ENCODE measurements at places on chromosomes 3 and 15. TPM values are rescaled to one million over a fixed set of nuclear protein-coding genes. Genes with fewer than 3 reads are reported as not detected.

Gene PCNP
- 124 TPM for total RNA-seq

Gene SAMD7
- total RNA-seq = not detected

Gene TIMP4
- total RNA-seq = 48.9 TPM

Gene STAC
- total RNA-seq = 3.3 TPM

Gene CHRM5
- total RNA-seq = 0.30 TPM

Gene CLDN18
- total RNA-seq = not detected

- no peak for DNase-seq
These were observed 220.0 kb downstream of the SV2B start for GRCh38 chr15:91320101-91320500.

DNA sequence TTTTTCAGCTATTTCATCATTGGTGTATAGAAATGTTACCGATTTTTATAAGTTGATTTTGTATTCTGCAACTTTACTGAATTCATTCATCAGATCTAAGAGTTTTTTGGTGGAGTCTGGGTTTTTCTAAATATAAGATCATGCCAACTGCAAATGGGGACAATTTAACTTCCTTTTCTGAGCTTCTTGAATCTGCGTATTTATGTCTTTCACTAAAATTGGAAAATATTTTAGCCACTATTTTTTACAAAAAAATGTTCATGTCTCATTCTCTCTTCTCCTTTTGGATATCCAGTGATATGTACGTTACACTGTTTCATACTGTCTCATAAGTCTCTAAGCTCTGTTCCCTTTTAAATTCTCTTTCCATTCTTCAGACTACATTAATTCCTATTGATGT, 123.8 kb downstream of the ISL2 start:
- no peak for DNase-seq

DNA sequence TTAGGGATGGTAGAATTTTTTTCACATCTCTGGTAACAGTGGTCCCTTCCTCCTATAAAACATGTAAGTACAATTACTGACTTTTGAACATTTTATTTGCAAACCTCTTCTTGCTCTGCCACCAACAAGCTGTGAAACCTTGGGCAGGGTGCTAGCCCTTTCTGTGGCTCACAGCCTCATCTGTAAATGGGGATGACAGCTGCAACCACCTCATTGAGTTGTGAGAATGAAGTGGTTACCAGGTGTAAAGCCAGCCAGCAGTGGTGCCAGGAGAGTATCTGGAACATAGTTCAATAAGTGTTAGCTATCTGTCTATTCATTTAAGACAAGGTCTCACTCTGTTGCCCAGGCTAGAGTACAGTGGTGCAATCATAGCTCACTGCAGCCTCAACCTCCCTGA, 278.1 kb downstream of the ERC2 start:
- no peak for DNase-seq

DNA sequence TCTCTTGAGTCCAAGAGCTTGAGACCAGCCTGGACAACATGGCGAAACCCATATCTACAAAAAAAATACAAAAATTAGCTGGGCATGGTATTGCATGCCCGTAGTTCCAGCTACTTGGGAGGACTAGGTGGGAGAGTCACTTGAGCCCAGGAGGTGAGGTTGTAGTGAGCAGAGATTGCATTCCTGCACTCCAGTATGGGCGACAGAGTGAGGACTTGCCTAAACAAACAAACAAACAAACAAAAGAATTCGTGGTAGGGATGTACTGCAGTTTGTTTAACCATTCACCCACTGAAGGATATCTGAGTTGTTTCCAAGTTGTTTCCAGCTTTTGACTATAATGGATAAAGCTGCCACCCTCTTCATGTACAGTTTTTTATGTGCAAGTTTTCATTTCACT, 7.5 kb upstream of the NMD3 start:
- DNase-seq = no peak

DNA sequence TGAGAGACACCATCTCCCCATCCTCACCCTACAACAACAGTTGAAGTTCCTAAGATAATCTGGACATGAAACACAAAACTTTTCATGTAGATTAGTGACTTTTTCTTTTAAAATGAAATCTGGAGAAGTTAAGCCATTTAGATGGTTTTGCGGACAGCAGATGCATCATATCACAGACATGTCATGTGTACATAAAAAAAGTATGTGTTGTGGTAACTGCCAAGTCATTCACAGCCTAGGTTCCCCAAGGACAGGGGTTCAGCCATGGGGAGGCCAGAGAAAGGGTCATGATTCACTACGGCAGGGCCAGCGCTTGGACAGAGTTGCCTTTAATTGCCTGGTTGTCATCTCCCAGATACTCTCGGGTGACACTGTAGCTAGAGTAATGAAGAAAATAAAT, 163.2 kb downstream of the PDZRN3 start:
- DNase-seq = no peak

GRCh38 chr3:73611176-73611575, 13.6 kb downstream of the PDZRN3 start:
- DNase-seq = no peak

DNA sequence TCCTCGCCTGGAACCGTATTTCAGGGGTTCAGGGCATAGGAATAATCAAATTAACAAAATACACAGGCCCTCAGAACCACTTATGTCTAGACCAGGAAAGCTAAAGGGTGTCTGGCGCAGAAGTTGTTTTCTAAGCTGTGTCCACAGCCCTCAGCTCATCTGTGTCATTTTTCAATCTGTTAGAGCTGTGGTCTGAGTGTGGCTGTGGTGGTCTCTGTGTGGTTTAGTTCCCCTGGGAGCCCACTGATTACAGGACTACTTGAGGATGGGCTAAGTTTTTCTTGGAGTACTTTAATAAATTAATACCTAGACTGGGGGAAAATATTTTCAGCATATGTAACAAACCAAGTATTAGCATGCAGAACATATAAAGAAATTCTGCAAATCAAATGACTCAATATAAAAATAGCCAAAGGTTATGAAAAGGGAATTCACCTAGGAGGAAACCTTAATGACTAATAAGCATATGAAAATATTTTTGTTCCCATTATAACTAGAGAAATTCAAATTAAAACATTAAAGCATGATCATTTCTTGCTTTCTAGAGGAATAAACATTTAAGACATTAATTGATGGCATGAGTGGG, 186.3 kb downstream of the SATB1 start:
- no peak for DNase-seq

- no peak for DNase-seq
These were observed 183.5 kb upstream of the C2CD4B start for GRCh38 chr15:62348623-62349022.

GRCh38 chr15:100695048-100695447, 92.7 kb downstream of the ASB7 start:
- DNase-seq = peak; percentile 3

DNA sequence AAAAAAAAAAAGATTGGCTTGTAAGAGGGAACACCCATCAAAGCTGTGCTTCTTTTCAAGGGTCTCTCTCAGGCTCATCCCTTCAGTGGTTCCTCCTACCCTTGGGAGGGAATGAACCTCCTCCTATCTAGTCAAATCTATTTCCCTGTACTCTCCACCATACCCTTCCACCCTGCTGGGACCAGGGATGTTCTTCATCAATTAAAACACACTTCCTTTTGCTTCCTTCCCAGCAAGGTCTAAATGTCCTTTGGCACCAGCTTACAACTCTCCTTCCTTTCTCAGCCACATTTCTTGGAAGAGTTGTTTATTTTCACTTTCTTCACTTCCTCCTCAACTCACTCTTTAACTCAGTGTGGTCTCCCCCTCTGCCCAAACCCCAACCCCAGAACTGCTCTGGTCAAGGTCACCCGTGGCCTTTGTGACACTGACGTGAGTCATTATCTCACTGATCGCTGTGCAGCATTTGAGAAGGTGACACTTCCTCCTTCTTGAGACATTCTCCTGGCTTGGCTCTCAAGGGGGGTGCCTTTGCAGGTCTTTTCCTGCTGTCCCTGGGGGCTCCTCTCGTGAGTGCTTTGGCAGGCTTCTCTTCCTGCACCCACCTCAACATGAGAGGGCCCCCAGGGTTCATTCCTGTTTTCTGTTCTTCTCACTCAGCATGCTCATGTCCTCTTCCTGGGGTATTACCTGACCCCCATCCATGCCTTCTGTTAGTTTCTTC, 210.5 kb upstream of the TLE3 start:
- no peak for DNase-seq

DNA sequence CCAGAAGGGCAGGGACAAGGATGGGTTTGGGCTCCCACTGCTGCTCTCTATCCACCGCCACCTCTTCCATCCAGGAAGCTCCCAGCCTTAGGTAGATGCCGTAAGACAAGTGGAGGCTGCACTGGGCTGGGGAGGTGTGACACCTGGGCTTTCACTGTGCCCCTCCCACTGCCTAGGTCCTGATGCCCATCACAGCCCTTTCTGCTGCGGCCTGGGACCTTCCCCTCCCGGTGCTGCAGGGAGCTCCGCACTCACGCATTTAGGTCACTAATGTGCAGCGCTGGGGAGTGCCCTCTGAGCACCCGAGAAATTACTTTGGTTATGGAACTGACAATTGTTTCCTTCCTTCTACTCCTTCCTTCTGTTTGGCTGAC, 850 bp downstream of the LTF start:
- DNase-seq = no peak

- peak; percentile 73 for DNase-seq
These were observed 125.5 kb downstream of the GADL1 start for GRCh38 chr3:30768703-30769550.

GRCh38 chr15:92772061-92772460, 116.5 kb upstream of the FAM174B start:
- no peak for DNase-seq

Data from tibial nerve (tissue), 4 donors.